ENCODE measurements at places on chromosomes 6 and 20.

GRCh38 chr6:42163981-42164380, 9.2 kb upstream of the GUCA1A start:
- no peak for DNase-seq

DNA sequence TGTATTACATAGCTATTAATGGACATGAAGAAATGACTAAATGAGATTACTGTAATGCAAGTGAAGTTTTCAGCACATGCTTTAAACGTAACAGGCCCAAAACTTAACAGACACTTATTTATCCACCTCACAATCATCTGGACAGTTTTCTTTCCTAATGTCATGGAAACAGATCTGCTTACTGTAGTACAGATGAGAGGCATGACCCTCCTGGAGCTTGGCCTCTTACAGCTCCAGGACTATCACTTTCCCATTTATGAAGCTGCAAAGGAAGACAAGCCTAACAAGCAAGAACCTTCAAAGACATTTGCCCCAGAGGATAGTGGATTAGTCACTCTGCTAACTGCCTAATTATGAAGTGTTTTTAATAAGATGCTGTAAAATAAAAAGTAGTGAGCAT, 419.3 kb downstream of the PHF3 start:
- no peak for DNase-seq

DNA sequence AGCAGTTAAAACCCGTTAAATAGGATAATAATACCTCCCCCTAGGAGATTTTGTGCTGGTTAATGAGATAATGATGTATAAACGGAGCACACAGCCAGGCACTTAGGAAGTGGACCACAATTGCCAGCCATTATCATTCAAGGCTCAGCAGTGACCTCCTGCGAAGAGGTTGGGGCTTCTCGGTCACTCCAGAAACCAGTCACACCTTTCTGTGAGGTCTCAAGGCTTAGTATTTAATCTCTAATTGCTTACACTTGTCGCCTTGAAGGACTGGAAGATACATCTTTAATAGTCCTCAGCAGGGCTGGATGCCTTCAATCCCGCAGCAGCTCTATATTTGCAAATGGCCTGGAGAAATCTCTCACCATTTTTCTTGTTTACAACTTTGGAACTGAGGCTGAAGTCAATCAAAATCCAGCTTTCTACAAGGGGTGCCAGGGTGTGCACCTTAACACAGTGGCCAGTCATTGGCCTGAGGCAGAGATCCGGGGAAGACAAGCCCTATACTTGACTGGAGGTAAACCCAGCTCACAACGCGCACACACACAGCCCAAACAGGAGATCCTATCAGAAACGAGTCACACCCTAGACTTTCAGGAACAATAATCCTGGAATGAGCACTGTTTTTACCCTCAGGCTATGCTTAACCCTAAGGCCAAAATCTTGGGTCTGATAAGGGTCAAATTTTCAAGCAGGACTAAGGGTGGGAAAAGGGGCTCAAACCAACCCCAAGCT, 1.2 kb downstream of the POU5F1 start:
- no peak for DNase-seq

DNA sequence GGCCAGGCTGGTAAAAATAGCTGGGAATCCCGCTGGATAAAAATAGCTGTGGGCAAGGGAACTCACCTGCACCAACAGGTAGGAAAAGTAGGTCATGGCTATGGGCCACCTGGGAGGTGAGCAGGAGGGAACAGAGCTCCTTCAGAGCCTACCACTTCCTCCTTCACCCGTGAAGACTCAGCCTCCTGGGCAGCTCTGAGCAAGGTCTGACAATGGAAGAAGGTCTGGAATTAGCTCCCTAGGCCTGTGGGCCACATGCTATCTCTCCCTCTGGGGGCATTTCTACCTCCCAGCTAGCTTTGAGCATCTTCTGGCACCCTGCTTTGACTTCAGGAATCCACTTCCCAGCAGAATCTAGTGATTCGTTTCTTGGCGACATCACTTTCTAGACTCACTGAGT, 153.9 kb downstream of the MRPL14 start:
- no peak for DNase-seq

- no peak for DNase-seq
Observed at GRCh38 chr6:136769759-136770158, 22.5 kb downstream of the MAP3K5 start.

DNA sequence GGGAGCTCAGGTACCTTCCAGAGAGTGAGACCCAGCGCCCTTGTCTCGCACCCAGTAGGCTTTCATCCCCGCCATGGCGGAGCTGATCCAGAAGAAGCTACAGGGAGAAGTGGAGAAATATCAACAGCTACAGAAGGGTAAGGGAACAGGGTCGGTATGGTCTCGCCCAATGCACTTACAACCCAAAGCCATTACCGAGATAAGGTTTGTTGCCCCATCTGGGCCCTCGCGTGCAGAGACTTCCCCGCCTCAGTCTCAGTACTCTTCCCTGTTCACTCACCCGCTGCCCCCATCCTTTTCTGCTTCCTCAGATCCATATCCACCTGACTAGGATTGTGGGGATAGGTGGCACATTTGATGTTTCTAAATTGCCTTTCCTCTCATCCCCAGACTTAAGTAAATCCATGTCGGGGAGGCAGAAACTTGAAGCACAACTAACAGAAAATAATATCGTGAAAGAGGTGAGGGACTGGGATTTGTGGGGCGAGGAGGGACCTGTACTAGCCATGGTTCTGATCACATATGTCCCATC, 449 bp downstream of the PFDN6 start:
- no peak for DNase-seq

DNA sequence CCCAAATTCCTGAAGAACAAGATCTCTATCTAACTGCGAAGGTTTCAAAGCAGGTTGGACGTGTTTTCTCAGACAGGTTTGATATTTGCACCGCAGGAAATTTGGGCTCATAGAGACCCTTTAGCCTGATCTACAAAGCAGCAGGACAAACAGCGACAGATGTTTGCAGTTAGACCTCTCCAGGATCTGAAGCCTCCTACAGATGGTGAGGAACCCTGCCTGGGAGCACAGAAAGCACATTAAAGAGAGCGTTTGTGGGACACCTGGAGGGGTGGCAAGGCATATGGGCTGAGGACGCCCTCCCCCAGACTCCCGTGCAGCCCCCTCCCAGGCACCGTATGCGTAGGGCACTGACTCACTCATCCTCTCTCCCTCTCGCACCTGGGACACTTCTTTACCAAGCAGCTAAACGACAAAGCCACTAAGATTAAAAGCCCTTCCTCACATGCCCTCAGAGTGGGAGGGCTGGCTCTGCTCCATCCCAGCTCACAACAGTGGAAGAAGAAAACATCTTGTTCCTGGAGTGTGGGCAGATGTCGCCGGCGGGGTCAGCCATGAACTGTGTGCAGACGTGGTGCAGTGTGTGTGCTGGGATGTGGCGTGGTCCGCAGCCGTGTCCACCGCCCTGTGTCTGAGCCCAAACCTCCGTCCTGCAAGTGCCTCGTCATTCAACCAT, 249.7 kb upstream of the AFDN start:
- no peak for DNase-seq

DNA sequence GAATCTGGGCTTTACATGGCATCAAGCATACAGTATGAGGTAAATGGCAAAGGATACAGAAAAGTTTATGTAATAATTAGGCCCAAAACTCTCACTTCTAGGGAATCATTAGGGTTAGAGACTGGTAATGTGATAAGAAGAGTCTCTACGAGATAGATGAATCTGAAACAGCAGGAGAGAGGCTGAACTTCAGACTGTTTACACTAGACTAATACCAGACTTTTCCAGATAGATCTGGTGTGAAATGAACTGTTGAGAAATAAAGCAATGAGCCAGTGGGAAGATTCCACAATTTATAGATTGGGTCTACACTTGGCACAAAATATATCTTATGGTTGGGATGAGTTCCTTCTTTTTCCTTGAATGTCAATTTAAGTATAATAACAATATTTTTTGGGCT, 134.3 kb downstream of the MAN1A1 start:
- no peak for DNase-seq

- DNase-seq = no peak
Observed at GRCh38 chr6:108781419-108782100, 66.7 kb upstream of the ARMC2 start.

DNA sequence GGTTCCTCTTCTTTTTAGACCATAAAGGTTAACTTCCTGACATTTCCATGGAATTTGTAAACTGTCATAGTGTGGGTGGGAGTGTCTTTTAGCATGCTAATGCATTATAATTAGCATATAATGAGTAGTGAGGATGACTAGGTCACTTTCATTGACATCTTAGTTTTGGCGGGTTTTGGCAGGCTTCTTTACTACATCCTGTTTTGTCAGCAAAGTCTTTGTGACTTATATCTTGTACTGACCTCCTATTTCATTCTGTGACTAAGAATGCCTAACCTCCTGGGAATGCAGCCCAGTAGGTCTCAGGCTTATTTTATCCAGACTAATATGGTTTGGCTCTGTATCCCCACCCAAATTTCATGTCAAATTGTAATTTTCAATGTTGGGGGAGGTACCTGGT, 149.6 kb upstream of the SYNCRIP start:
- no peak for DNase-seq

DNA sequence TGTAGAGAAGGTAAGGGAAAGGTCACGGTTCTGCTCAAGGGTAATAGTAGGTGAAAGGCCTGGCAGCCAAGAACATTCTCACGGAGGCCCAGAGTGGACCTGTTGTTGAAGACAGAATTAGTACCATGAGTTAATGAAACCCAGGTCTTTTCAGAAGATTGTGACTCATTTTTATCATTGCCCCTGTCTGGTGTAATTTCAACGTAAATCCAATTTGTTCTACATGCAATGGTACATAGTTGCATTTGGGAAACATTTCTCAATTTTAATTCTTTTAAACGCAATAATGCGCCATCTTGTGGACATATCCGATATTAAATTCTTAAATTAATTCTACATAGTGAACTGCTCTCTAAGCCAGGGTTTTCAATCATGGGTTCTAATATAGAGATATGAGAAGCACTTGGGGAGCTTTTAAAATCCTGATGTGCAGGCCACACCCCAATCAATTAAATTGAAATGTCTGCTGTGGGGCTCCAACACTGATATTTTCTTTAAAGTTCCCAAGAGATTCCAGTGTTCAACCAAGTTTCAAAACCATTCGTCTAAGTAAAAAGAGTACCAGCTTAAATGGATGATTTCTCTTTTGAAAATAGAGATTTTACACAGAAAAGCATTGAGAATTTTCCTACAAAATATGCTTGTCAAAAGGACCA, 257.4 kb downstream of the PLCB1 start:
- no peak for DNase-seq

DNA sequence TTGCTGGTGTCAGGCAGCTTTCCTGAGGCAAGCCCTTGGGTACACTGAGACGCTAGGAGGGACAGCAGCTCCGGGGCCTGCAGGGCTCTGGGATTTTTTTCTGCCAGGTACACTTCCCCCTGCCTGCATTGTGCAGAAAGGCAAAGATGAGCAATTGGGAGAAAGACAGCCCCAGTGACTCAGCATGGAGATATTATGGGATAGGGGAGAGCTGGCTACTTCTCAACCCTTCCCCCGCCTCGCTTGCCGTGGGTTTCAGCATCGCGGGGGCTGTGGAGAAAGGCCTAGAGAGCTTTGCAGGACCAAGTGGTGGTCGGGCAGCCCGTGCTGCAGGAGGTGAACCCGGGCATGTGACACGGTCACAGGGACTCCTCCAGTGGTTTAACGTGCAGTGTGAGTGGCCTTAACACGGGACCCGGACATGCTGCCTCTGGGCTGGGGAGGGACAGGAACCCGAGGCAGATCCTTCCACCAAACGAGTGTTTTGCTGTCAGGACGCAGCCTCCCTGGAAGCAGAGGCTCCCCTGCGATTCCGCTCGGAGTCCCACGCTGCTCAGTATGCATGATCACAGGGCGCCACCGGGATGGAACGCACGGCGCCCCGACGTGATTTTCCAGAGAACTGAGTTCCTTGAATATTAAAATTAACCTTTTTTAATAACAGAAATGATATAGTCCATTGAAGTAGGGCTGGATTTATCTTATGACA, 139.9 kb downstream of the CDH4 start:
- DNase-seq = no peak

GRCh38 chr20:51807720-51808250, 5.5 kb upstream of the SALL4 start:
- DNase-seq = no peak

DNA sequence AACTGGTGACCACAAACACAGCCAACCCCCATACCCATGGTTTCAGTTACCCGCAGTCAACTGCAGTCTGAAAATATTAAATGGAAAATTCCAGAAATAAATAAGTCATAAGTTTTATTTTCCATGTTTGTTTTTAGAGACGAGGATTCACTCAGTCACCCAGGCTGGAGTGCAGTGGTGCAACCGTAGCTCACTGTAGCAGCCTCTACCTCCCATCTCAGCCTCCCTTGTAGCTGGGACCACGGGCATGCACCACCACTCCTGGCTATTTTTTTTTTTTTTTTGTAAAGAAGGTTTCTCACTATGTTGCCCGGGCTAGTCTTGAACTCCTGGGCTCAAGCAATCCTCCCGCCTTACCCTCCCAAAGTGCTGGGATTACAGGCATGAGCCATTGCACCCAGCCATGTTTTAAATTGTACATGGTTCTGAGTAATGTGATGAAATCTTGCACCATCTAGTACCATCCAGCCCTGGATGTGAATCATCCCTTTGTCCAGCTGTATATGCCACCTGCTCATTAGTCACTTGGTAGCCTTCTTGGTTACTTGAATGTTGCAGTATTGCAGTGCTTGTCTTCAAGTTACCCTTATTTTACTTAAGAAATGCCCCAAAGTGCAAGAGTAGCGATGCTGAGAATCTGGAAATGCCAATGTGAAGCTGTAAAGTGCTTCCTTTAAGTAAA, 14.5 kb downstream of the CSNK2A1 start:
- DNase-seq = no peak
